ENCODE measurements at places on chromosomes 2 and 18.

- no peak for DNase-seq
These were observed 28.0 kb upstream of the PPP1R1C start for GRCh38 chr2:181957668-181958067.

- DNase-seq, result no peak
These were observed 1.5 kb upstream of the TFCP2L1 start for GRCh38 chr2:121286506-121286905.

DNA sequence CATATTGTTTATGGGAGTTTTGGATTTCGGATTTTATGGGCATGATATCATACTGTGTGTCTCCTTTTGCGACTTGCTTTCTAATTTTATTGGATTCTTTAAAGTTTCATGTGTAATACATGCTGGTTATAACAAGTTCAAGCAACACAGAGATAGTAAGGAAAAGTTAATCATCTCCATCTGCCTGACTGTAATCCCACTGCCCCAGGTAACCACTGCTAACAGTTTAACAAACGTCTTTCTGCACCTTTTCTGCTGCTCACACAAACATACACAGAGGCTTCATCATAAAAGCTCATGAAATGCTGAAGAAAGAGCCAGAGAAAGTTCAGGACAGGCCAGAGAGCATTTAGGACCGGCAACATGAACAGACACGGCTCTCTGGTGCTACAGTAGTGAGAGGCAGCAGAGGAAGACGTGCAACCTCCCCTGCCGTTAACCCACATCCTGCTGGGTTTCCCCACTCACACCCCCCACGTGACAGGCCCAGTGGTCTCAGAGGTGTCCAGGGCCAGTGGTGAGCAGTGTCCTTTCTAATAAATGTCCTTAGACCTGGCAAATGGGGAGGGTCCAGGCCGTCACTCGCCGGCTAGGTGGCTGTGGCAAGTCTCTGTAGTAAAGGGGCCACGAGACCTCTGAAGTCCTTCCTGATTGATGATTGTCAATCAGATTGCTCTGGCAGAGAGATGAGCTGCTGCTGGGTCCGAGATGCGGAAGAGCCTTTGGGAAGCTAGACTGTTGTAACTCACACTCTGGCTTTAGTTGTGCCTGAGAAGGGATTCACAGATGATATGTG, 43.0 kb upstream of the SLC1A4 start:
- DNase-seq, result no peak

DNA sequence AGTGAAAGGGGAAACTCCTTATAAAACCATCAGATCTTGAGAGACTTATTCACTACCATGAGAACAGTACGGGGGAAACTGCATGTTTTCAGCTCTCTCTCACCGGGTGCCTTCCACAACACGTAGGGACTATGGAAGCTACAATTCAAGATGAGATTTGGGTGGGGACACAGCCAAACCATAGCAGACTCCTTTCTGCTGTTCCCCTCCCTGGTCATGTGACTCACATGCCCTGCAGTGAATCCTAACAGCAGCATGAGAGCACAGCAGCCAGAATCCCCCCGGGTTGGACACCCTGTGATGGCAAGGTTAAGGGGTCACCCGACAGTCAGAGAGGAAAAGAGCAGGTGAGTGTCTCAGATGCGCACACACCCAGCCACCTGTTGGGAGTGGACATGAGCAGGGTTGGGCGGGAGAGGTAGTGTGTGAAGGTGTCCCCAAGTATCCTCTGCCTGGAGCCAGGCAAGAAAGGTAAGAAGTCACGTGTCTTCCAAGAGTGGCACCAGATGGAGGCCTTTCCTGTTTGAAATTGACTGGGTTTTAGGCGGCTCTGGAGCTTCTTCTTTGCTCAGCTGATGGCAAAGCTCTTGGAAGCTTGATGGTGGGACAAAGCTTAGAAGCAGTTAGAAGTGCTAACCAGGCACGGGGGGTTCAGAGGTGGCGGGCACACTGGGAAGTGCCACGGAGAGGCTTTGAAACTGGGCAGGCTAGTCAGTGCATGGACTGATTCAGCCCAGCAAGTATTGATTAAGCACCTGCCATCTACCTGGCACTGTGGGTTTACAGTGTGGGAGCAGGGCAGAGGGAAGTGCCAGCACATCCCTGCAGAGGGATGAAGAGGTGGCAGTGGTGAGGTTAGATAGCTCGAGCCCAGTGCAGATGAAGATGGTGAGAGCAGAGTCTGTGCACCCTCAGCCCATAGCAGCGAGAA, 68.7 kb downstream of the RHOB start:
- no peak for DNase-seq

- DNase-seq, result peak; percentile 49
These were observed 117.6 kb upstream of the SPATS2L start for GRCh38 chr2:200188876-200189275.

All from tongue (tissue), 3 donors.